Motor neuron (in vitro differentiated cells): ENCODE measurements at places on chromosomes 3 and 15.

GRCh38 chr3:104396974-104397669 is 969.6 kb upstream of the ALCAM start:
- ATAC-seq: no peak

DNA sequence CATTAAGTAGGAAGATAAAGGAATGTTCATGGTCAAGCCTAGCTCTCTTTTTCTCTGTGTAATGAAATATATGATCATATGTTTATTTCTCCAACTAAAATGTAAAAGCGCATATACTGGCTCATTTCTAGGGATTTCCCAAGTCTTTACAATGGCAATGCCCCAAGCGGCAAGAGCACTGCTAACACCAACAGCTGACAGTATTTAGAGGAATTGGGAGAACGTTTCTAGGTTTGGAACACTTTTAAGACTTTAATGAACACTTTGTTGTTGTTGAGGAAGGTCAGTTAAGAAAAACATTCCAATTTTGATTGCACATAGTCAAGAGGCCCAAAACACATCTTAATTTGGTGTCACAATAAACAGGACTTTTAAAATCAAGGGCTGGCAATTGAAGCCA is 132.7 kb downstream of the ATP8B4 start:
- ATAC-seq: no peak

DNA sequence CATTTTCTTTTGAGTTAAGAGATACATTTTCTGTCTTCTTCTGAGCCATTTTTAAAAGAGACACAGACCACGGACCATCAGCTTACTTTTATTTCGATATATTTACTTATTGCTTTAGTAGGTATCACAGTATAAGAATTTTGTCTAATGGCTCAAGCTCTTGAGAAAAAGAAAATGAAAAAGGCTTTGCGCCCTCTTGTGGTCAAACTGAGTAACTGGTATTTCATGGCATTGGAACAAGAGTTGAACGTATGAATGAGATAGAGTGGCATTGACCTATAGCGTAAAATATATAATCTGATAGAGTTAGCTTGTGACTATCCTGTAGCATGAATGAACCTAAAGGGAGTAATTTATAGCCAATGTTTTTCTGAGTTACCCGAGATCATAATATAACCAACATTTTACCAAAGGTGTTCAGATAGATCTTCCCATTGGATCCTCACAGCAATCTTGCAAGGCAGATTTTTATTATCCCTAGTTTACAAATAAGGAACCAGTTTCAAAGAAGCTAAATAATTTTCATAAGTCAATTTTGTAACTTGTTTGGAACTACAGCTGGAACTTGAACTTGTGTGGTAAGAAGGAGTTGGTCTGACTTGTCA is 154.6 kb downstream of the POLR2M start:
- no peak for ATAC-seq

DNA sequence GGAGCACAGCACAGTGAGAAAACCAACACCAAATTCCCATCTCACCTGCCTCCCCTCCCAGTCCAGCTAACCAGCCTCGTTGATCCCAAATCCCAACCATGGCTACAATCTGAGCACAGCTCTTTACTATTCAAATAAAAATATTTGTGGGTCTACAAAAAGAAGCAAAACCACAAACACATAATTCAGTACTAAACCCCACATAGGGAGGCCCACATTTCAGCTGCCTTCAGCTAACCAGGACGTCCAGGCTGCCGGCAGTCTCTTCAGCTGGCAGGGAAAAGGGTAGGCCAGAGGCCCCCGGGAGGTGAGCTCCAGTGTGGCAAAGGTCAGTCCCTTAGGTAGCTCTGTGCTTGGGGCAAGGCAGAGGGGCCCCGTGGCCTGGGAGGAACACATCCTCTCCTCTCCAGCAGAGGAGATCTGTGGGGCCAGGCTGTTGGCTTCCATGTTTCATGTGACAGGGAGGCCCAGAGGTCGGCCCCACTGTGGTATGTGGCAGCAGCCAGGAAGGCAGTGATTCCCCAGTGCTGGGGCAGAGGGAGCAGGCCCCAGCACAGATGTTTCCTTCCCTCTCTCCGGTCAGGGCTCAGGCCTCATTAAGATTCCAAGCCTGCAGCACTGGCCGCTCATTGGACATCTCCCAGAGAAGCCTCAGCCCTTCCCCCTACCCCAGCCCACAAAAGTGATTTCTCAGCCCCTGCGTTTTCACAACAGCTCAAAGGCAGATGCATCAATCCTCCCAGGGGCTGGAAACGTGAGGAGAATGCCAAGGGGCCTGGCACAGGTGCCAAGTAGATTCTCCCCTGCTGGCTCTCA is 381.4 kb downstream of the NTRK3 start:
- peak; percentile 51 for ATAC-seq

DNA sequence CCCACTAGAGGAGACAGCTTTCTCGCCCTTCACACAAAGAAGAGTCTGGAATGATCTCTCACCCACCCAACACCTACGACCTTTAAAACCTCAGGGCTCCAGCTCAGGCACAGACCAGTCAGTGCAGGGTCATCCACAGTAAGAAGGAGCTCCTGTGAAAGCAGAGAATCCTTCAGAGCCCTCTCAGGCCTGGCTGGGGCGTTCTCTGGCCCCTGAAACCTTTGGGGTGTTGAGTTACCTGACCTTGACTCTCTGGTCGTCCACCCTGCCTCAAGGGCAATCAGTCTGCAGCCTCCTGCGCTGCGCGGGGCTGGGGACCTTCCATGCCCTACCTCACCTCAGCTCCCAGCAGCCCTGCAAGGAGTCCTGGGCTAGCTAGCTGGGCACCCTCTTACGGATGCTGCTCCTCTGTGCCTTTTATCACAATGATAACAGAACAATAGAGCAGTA is 106.2 kb downstream of the ADCY5 start:
- ATAC-seq: no peak

DNA sequence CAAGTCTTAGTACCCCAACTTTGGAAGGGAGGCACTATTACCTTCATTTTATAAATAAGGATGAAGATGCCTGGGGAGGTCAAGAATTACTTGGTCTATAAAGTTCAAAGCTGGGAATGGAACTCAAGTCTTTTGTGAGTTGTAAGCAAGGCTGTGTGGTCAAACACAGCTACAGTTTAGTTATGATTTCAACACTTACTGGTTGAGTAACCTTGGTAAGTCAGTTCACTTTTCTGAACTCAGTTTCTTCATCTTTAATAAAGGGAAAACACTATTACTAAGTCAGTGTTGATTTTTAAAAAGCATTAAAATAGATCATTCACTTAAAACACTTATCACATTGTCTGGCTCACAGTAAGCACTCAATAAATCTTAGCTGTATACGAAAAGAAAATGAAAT is 200.4 kb upstream of the ADAMTS9 start:
- no peak for ATAC-seq

- peak; percentile 72 for ATAC-seq
These were observed 2.4 kb upstream of the POPDC2 start for GRCh38 chr3:119662604-119663373.

GRCh38 chr15:59689626-59690236 is 611 bp upstream of the BNIP2 start:
- peak; percentile 29 for ATAC-seq

- no peak for ATAC-seq
These were observed 158.9 kb downstream of the TAFA4 start for GRCh38 chr3:68773401-68773800.

DNA sequence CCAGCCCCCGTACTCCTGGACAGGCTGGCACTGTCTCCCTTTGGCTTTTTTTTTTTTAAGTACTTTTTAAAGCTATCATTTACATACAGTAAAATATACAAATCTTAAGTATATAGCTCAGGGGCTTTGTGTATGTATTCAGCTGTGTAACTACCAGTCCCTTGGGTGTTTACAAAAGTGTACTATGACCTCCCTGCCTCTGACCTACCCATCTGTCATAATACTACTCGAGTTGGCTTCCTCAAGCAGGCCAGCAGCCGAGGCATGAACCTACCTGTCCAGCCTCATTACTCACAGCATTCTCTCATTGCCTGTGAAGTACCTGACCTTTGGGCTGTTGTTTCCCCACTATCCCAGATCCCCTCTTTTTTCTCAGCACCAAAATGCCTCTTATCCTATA is 33.2 kb downstream of the ABHD2 start:
- ATAC-seq: no peak

- no peak for ATAC-seq
These were observed 25.3 kb downstream of the IL16 start for GRCh38 chr15:81222007-81222406.

GRCh38 chr3:8627201-8627940 is 17.2 kb downstream of the SSUH2 start:
- ATAC-seq: no peak

- ATAC-seq: peak; percentile 47
These were observed 247.2 kb downstream of the SLC9A9 start for GRCh38 chr3:143600756-143601718.

GRCh38 chr3:65919826-65920225 is 118.9 kb downstream of the MAGI1 start:
- ATAC-seq: no peak
